ENCODE measurements at places on chromosomes 2 and 18.

GRCh38 chr18:33812186-33812585 lies 234.2 kb downstream of the ASXL3 start:
- no peak for DNase-seq

- DNase-seq: peak; percentile 66
Observed at GRCh38 chr2:157777427-157777826, 98.7 kb downstream of the ACVR1 start.

- DNase-seq: no peak
Observed at GRCh38 chr2:85668009-85668856, at the start of gene SFTPB. SFTPB (minus strand) TSS chr2:85668199; CDS start chr2:85668183, 16 bp downstream.

GRCh38 chr2:231397928-231398294 lies 2.4 kb downstream of the B3GNT7 start:
- no peak for DNase-seq

DNA sequence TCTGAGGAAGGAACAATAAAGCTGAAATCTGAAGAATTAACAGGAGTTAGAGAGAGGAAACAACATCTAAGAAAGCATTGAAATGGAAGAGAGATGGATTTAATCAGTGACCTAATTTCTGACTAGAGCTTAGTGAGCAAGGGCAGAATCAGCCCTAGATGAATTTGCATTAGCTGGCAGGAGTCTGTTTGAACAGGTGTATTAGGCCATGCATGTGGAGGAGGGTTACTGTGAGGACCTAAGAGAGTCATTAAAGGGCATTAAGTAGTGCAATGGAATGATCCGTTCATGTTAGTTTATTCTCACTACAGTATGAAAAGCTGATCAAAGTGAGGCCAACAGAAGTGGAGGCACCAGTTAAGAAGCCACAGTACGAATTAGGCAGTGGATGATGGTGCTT lies 285.3 kb downstream of the GRB14 start:
- no peak for DNase-seq

DNA sequence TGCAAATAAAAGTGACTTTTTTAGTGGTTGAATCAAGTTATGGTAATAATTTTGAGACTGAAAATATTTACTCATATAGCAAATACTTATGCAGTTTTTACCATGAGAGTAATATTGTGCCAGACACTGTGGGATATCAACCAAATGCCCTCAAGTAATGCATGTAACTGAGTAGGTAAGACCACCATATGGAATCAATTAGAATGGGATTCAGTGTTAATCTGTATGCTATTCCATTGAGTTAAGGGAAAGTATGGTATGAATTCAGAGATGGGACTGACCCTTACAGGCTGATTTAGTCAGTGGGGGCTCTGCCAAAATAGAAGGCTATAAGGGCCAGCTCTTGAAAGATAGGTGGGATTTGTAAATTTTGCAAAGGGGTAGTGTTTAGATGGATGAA lies 131.6 kb downstream of the CCDC85A start:
- no peak for DNase-seq

- no peak for DNase-seq
Observed at GRCh38 chr2:3117650-3118216, 259.9 kb downstream of the EIPR1 start.

DNA sequence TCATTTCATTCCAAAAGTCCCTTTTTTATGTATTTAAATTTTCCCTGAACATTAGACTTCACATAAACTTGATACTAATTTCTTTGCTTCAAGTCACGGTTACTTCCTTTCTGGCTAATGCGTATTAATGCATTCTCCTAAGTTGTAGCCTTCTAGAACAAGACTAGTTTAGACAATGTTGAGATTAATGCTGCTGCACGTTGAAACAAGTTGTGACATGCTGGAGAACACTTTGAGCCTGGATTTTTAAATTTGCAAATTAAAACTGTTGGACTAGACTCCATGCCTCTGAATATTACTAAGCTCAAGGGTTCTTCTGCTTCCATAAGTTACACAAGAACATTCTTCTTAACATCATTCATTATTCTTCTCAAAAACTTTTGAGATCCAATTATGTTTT lies 29.1 kb downstream of the ID2 start:
- DNase-seq: no peak

- DNase-seq: no peak
Observed at GRCh38 chr2:105925390-105925789, 180.7 kb downstream of the NCK2 start.

DNA sequence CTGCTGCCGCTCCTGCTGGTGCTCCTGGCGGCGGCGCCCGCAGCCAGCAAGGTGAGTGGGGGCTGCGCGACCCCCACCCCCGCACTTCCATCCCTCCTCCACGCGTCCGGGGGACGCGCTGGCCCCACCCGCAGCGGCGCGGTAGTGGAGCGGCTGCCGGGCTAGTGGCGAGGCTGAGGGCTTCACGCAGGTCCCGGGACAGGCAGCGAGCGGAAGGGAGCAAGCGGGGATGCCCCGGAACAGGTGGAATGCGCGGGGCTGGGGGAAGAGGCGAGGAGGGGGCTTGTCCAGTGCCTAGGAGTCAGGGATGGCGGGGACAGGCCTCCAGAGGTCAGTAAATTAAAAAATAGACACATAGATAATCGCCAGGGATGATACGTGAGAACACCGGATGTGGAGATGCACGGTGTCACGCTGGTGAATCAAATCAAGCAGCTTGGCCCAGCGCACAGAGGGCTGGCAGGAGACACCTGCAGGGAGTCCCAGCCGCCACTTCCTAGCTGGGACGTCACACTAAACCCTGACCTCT lies 403 bp downstream of the COL4A3 start:
- peak; percentile 34 for DNase-seq

GRCh38 chr18:25735459-25735858 lies 355.0 kb downstream of the SS18 start:
- DNase-seq: no peak

- no peak for DNase-seq
Observed at GRCh38 chr2:80499095-80499494, 194.5 kb upstream of the LRRTM1 start.

DNA sequence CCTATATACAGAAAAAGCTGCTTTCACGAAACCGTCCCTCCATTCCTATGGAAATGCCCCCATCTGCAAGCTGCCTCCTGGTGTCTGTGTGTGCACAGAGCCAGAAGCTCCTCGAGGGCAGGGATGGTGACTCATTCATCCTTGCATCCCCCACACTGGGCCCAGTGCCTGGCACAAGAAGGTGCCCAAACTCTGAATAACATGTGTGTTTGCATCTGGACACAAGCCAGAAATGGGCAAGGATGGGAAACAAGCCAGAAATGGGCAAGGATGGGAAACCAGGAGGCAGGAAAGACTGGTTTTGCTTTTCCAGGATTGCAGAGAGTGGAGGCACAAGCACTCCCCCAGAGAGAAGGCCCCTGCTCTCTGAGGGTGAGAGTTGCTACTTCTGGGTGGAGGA lies 313.9 kb downstream of the CELF4 start:
- no peak for DNase-seq

GRCh38 chr2:27079233-27080139 lies 1.1 kb downstream of the EMILIN1 start:
- no peak for DNase-seq

- DNase-seq: no peak
Observed at GRCh38 chr2:20649976-20650375, 922 bp downstream of the HS1BP3 start.

DNA sequence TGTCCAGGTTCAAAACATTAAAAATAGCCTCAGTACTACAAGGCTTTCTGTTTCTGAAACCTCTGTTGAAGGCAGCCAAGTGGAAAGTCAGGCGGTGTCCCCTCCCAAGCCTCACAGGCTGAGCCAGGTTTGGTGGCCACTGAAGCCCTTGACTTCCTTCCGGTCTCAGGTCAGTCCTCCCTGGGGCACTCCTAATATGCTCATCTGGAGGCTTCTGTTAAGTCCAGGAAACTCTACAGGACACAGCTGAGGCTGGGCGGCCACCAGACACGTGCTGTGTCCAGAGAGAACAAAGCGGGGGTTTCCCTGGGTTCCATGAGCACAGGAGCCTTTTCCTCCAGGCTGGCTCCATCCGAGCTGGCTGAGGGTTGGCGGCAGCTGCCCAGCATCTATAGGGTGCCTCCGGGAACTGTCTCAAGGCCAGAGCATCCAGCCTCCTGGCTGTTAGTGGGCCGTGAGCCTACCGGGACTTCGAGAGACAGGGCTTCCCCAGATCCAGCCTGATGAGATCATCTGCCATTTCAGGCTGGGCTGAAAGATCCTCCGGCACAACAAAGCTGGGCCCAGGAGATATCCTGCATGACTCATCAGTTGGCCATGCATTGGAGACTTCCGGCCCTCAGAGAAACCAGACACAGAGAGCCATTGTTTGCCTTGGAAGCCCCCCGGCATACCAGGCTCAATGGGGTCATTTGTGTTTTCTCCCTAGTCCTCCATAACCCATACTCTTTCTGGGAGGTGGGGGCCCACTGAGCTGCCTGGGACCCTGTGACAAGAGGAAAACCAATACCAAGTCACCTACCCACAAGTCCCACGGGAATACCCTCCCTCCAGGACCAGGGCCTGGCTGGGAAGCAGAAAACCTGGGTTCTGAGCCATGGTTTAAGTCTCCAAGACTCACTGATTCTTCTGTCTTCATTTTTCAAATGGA lies 71.7 kb downstream of the HS1BP3 start:
- DNase-seq: no peak

DNA sequence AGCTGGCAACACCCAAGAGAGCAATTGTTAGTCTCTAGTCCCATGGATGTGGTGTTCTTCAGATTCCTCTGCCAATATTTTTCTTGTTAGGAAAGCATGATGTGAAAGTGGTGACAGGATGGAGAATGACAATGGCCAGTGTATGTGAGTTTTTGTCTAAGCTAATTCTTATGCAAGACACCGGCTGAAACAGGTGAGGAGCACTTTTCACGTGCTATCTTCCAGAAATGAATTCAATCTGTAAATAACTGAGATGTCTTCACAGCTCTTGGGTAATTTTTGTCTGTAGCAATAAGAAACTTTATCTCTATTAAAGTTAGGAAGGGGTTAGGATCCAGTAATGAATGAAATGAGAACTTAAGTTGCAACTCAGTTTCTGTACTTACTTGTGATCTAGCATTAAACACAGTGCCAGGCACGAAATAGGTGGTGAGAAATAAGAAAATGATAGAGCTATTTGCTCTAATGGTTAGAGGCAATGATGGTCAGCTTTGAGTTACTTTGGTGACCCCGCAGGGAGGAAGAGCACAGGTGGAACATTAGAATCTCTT lies 676 bp upstream of the AGPS start:
- no peak for DNase-seq

- DNase-seq: no peak
Observed at GRCh38 chr2:240368781-240369331, 66.6 kb upstream of the GPC1 start.

GRCh38 chr2:144596073-144596871 lies 76.4 kb upstream of the ZEB2 start:
- no peak for DNase-seq

- no peak for DNase-seq
Observed at GRCh38 chr2:25606892-25607291, 66.5 kb downstream of the DTNB start.

DNA sequence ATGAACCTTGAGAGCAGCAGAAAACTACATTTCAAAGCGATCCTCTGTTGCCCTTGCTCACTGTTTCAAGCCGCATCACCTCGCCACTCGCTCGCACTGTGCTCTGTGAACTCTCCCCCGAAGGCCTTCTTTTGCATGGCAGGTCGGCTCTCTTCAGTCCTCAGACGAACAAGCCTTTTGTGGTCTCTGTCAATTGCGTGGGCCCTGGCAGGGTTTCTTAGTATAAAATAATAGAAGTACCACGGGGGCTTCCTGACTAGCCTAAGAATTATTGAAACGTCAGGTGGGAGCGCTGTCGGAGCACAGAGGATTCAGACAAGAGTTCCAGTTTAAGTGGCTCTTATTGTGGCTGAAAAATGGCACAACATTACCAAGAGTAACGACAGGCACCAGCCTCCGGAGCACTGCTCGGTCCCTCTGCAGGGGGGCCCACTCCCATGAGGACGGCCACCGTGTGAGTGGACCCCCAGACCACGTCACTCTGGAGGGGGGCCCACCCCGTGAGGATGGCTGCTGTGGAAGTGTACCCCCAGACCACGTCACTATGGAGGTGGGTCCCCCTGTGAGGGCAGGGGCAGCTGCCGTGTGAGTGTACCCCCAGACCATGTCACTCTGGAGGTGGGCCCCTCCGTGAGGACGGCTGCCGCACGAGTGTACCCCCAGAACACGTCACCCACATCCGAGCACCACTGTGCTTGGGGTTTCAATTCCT lies 237.7 kb downstream of the HDAC4 start:
- no peak for DNase-seq

- DNase-seq: peak; percentile 9
Observed at GRCh38 chr2:201532686-201533304, 81.3 kb downstream of the STRADB start.

GRCh38 chr2:240701736-240702639 lies 10.3 kb downstream of the AQP12A start:
- no peak for DNase-seq

GRCh38 chr18:9792565-9793245 lies 84.6 kb downstream of the RAB31 start:
- peak; percentile 38 for DNase-seq

- no peak for DNase-seq
Observed at GRCh38 chr2:74006459-74006858, 21.7 kb downstream of the TET3 start.

Data from activated CD4-positive, alpha-beta T cell treated with anti-CD3 and anti-CD28 coated beads, Interleukin-2, amount 50 U/mL, for 48 hours (primary cell).